ENCODE measurements at places on chromosomes 1 and 21. TPM values are rescaled to one million over a fixed set of nuclear protein-coding genes. Genes with fewer than 3 reads are reported as not detected.

RGSL1 gene
- total RNA-seq = not detected

ITPKB gene
- 29.5 TPM for total RNA-seq

CCDC27 gene
- total RNA-seq = not detected

CFAP107 gene
- not detected for total RNA-seq

RNF186 gene
- not detected for total RNA-seq

TOR3A gene
- 50.3 TPM for total RNA-seq

LCE1E gene
- not detected for total RNA-seq

PLXNA2 gene
- 0.36 TPM for total RNA-seq

GNAT2 gene
- 1.3 TPM for total RNA-seq

LRRC38 gene
- not detected for total RNA-seq

SLAMF7 gene
- 75.2 TPM for total RNA-seq

IVL gene
- total RNA-seq = not detected

LCE6A gene
- not detected for total RNA-seq

SPRR2E gene
- not detected for total RNA-seq

SLC25A44 gene
- total RNA-seq = 31.0 TPM

ACTL8 gene
- total RNA-seq = not detected

KRTAP8-1 gene
- not detected for total RNA-seq

HES4 gene
- 0.51 TPM for total RNA-seq

VASH2 gene
- total RNA-seq = 0.44 TPM

RIMKLA gene
- total RNA-seq = 6.1 TPM

KLHDC7A gene
- not detected for total RNA-seq

ELOVL1 gene
- 84.7 TPM for total RNA-seq

GPR25 gene
- not detected for total RNA-seq

PGBD5 gene
- 0.04 TPM for total RNA-seq

SLC45A3 gene
- 0.57 TPM for total RNA-seq

MMEL1 gene
- total RNA-seq = 0.42 TPM
